ENCODE measurements at places on chromosomes 7 and 10.

DNA sequence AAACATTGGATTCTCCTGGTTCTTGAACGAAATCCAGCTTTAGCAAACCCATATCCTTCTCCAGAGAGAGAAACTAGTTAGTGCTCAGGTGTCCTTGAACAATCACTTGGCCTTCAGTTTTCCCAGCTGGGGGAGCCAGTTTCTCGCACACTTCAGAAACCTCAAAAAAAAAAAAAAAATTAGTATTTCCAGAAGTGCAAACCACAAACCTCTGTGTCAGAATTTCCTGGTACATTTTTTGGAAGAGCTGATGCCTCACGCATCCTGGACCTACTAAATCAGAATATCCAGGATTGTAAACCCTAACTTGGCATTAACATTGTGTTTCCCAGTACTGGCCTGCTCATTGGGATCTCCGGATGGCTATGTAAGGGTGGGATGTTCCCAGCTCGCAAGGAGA, 143.4 kb upstream of the EGR2 start:
- DNase-seq: no peak

DNA sequence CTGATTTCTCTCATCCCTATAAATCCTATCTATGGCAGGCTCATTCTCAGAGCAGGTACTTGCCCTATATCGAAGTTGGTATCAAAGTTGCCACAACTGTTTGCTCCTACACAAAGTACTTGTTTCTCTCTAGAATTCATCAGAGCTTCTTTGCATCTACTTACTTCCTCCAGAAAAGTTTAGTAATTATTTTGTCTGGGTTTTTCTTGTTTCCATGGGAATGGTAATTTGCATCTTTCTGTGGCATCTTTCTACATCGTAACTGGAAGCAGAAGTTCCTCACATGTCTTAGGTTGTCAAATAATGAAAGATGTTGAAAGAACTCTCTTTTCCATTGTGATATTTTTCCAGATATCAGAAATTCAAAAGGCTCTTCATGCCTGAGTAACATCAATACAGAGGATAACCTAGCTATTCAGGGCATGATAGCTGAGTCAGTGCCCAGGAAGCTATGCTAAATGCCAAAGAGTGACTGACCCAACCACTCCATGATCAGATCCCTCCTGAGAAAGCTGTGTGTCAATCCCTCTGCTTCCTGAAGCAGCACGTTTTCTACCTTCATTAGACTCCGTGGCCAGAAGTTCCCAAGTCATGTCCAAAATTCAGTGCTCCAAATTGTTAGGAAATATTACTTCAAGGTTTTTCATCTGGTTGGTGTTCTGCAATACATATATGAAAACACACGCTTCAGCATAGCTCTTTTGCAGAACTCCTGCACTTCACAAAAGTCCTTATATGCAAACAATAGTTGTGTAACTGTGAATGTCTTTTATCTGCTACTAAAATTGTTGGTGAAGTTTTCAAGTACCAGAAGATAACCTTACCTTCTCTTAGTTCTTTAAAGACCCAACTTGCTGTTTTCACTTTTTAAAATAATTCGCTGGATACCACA, 216.5 kb downstream of the VTI1A start:
- DNase-seq: no peak

DNA sequence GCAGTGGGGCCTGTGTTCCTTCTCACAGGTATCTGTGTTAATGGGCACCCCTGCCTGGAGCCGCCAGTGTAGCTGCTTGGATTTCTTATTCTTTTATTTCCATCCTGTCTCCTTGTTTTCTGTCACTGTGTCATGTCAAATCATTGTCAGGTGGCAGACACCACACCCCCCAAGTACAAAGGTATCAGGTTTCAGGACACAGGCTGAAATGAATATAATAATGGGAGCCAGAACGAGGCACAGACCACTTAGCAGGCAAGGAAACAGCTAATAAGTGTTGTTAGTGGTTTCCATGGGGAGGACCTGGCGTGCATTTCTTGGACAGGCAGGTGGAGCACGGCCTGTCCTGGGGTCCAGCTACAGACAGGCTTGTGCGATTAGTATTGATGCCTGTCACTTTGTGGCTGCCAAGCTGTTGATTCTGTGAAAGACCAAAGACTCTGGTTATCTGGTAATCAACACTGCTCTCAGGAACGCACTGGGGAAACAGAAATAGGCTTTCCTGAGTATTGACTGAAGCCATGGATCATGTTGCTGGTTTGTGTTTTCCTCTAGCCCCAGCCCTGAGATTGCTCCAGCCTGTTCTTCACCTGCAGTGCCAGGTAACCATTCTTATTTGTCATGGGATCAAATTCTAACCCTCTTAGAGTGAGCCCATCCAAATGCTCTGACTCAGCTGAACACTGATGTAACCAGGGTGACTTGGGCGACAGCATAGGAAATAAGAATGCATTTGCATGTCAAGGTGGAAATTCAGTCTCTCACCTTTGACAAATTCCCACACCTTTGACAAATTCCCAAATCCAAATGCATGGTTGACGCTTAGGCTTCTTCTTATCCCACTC, 1002.0 kb downstream of the LRMDA start:
- DNase-seq: no peak

- no peak for DNase-seq
Observed at GRCh38 chr10:3579845-3580244, 205.2 kb downstream of the KLF6 start.

DNA sequence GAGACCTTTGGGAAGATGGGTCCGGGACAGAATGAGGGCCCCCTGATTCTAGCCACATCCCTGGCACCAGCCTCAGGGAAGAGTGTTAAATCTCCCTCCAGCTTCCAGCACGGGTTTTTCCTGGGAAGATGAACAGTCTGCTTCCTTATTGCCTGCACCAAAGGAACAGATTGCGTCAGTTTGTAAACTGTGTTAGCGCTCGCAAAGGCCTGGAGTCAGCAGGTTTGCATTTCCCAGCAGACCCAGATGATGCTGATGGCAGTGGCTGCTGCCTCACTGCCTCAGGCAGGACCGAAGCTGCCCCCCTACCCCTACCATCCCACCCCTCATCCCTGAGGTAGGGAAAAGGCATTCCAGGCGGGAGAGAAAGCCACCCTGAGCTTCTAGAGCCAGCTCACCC, 34.6 kb upstream of the LRRC4 start:
- DNase-seq: no peak
